ENCODE measurements at places on chromosomes 4 and X. TPM values are rescaled to one million over a fixed set of nuclear protein-coding genes. Genes with fewer than 3 reads are reported as not detected.
A peak's percentile ranks its signal among the peaks of the same experiment; 100 is the strongest.

- no peaks in the 10 kb centered on the region for H3K36me3 ChIP-seq
- H3K27ac ChIP-seq, result no peak overlapping the region
- H3K27me3 ChIP-seq, result peaks cover 9% of the 10 kb centered on the region
- no peak overlapping the region for H3K4me3 ChIP-seq
These were observed 980 bp upstream of the GIMD1 start for GRCh38 chr4:106369456-106370060.

SPANXD gene
- polyA plus RNA-seq, result not detected

NRK gene
- polyA plus RNA-seq, result 12.2 TPM

- DNase-seq, result no peak
- H3K4me1 ChIP-seq, result no peaks in the 10 kb centered on the region
- no peaks in the 10 kb centered on the region for H3K27me3 ChIP-seq
- H3K27ac ChIP-seq, result no peak overlapping the region
- no peak overlapping the region for H3K4me3 ChIP-seq
- no peaks in the 10 kb centered on the region for H3K36me3 ChIP-seq
These were observed 8.3 kb upstream of the TMEM154 start for GRCh38 chr4:152687974-152688599.

F8A3 gene
- not detected for polyA plus RNA-seq

GRCh38 chr4:27081675-27082586 lies 221.3 kb downstream of the STIM2 start:
- H3K27me3 ChIP-seq, result no peaks in the 10 kb centered on the region
- H3K4me3 ChIP-seq, result no peak overlapping the region
- H3K27ac ChIP-seq, result no peak overlapping the region
- DNase-seq, result no peak
- H3K36me3 ChIP-seq, result no peaks in the 10 kb centered on the region

SERTM2 gene
- 0.11 TPM for polyA plus RNA-seq

DNA sequence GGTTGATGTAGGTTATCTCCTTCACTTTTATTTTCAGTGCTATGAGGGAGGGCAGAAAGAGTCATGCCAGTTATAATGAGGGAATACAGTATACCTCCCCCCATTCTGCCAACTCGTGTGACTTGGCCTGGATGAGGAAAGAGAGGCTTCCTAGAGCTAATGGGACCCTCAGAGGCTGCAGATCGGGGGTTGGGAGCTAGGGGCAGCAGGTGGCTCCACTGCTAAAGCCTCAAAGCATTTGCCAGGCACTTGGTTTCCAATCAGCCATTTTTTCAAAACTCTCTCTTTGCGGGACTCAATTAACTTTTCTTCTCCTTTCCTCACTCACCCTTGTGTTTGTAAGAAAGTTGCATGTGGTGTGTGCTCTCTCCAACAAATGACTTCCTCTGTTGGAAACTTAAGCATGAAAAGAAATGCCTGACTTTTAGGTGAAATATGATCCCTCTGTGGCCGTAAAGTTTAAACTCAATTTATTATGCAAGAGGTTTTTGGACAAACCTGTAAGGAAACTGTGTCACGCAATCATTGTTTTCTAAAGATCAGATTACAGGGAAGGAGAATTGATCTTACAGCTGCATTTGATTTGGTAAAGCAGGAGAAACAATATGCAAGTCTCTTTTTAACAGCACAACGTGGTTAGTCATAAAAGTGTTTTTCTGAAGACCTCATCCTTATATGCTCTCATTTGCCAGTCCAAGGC lies 7.0 kb downstream of the SFRP2 start:
- no peaks in the 10 kb centered on the region for H3K36me3 ChIP-seq
- no peaks in the 10 kb centered on the region for H3K4me1 ChIP-seq
- no peak for DNase-seq
- no peak overlapping the region for H3K27ac ChIP-seq

TMEM35A gene
- polyA plus RNA-seq, result 3.5 TPM

RPS6KA6 gene
- polyA plus RNA-seq, result 4.9 TPM

GRCh38 chr4:19993242-19993641 lies 258.5 kb upstream of the SLIT2 start:
- H3K27ac ChIP-seq, result no peak overlapping the region
- no peaks in the 10 kb centered on the region for H3K27me3 ChIP-seq
- no peak for DNase-seq
- H3K4me3 ChIP-seq, result no peak overlapping the region
- H3K36me3 ChIP-seq, result no peaks in the 10 kb centered on the region

- no peak overlapping the region for H3K4me3 ChIP-seq
- no peak for DNase-seq
- no peaks in the 10 kb centered on the region for H3K36me3 ChIP-seq
- H3K27ac ChIP-seq, result no peak overlapping the region
- no peaks in the 10 kb centered on the region for H3K27me3 ChIP-seq
- H3K4me1 ChIP-seq, result no peaks in the 10 kb centered on the region
These were observed 174.8 kb upstream of the GLRA2 start for GRCh38 chrX:14354521-14354920.

ADH7 gene
- not detected for polyA plus RNA-seq

DNA sequence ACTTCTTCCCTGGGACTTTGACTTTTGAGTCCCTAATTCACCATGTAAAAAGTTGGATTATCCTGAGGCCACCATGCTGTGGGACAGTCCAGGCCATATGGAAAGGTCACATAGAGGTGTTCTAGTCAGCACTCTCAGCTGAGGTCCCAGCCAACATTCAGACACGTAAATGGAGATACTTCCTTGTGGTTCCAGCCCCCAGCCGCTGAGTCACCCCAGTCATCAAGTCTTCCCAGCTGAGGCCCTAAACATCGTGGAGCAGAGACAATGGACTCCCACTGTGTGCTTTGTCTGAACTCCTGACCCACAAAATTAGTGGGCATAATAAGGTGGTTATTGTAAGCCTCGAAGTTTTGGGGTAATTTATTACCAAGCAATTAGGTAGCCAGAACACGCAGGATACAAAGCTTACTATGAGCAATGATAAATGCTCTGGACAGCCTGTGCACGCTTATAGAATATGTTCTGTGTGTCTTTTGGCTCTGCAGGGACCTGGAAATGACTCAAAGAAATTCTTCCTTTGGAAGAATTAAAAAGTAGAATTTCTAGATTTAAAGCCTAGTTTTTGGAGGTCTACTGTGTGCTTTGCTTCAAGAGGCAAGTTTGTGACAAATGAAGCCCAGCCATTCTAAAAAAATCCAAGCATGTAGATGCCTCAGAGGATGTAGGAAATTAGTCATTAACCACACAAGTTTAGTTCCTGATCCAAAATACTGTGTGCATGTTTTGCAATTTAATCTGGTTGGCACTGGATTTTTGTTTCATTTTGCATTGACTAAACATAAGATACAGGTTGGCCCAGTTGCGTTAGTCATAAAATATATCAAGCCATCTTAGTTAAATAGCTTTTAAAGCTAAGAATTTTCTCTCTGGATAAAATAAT lies 33.2 kb upstream of the SLC9A7 start:
- H3K27ac ChIP-seq, result no peak overlapping the region
- H3K4me3 ChIP-seq, result no peak overlapping the region

LINC00632 gene
- 5.1 TPM for polyA plus RNA-seq

- H3K36me3 ChIP-seq, result no peaks in the 10 kb centered on the region
- no peaks in the 10 kb centered on the region for H3K4me1 ChIP-seq
- H3K4me3 ChIP-seq, result no peak overlapping the region
- H3K27me3 ChIP-seq, result peaks cover 14% of the 10 kb centered on the region
These were observed 187.4 kb upstream of the RPS6KA3 start for GRCh38 chrX:20454117-20454516.

GRCh38 chr4:168487282-168488035 lies 7.2 kb upstream of the DDX60L start:
- H3K27me3 ChIP-seq, result no peaks in the 10 kb centered on the region
- DNase-seq, result no peak
- H3K4me1 ChIP-seq, result no peaks in the 10 kb centered on the region
- no peak overlapping the region for H3K27ac ChIP-seq
- no peaks in the 10 kb centered on the region for H3K36me3 ChIP-seq

GRCh38 chr4:32985256-32985655 lies 2265.1 kb downstream of the PCDH7 start:
- no peak overlapping the region for H3K4me3 ChIP-seq
- no peaks in the 10 kb centered on the region for H3K4me1 ChIP-seq
- no peak for DNase-seq
- no peaks in the 10 kb centered on the region for H3K36me3 ChIP-seq
- H3K27ac ChIP-seq, result no peak overlapping the region

GRCh38 chrX:117996408-117996807 lies 120.2 kb downstream of the KLHL13 start:
- no peak for DNase-seq
- H3K27ac ChIP-seq, result no peak overlapping the region
- H3K27me3 ChIP-seq, result no peaks in the 10 kb centered on the region
- H3K4me3 ChIP-seq, result no peak overlapping the region

- H3K36me3 ChIP-seq, result no peaks in the 10 kb centered on the region
- no peak overlapping the region for H3K27ac ChIP-seq
- H3K4me3 ChIP-seq, result no peak overlapping the region
- no peaks in the 10 kb centered on the region for H3K27me3 ChIP-seq
- no peak for DNase-seq
These were observed 233.9 kb downstream of the CHIC2 start for GRCh38 chr4:53830511-53830910.

DNA sequence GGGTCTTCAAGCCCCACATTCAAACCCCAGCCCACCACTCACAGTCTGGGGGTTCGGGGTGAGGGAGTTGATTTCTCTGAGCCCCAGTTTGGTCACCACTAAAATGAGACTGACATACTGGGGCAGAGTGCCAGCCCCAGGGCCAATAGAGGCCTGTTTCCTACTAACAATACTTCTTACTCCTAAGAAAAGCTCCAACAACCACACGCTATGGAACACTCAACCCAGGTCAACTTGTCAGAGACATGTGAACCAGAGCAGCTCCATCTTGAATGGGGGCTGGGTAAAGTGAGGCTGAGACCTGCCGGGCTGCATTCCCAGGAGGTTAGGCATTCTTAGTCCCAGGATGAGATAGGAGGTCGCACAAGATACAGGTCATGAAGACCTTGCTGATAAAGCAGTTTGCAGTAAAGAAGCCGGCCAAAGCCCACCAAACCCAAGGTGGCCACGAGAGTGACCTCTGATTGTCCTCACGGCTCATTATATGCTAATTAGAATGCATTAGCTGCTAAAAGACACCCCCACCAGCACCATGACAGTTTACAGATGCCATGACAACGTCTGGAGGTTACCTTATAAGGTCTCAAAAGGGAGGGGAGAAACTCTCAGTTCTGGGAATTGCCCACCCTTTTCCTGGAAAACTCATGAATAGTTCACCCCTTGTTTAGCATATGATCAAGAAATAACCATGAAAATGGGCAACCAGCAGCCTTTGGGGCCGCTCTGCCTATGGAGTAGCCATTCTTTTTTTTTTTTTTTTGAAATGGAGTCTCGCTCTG lies 26.6 kb upstream of the HTRA3 start:
- H3K27me3 ChIP-seq, result no peaks in the 10 kb centered on the region
- peaks cover 2% of the 10 kb centered on the region for H3K36me3 ChIP-seq
- DNase-seq, result no peak
- H3K4me1 ChIP-seq, result no peaks in the 10 kb centered on the region
- no peak overlapping the region for H3K4me3 ChIP-seq

GRCh38 chr4:30839583-30840520 lies 119.7 kb downstream of the PCDH7 start:
- no peak for DNase-seq
- H3K27me3 ChIP-seq, result no peaks in the 10 kb centered on the region
- no peak overlapping the region for H3K27ac ChIP-seq
- H3K36me3 ChIP-seq, result no peaks in the 10 kb centered on the region

GRCh38 chr4:127446427-127446885 lies 186.3 kb upstream of the INTU start:
- no peaks in the 10 kb centered on the region for H3K36me3 ChIP-seq
- no peak overlapping the region for H3K27ac ChIP-seq
- no peak overlapping the region for H3K4me3 ChIP-seq

DRD5 gene
- not detected for polyA plus RNA-seq

- H3K27ac ChIP-seq, result no peak overlapping the region
- H3K4me1 ChIP-seq, result peaks cover 37% of the 10 kb centered on the region
- no peaks in the 10 kb centered on the region for H3K27me3 ChIP-seq
- DNase-seq, result no peak
These were observed 18.4 kb downstream of the PDLIM5 start for GRCh38 chr4:94470132-94470531.

ABCG2 gene
- 2.0 TPM for polyA plus RNA-seq

GRCh38 chrX:46758163-46758955 lies 559 bp downstream of the SLC9A7 start:
- H3K36me3 ChIP-seq, result no peaks in the 10 kb centered on the region
- no peaks in the 10 kb centered on the region for H3K4me1 ChIP-seq
- no peak overlapping the region for H3K4me3 ChIP-seq
- H3K27ac ChIP-seq, result peak overlapping the region; percentile 34

GRCh38 chr4:6463311-6464289 lies 8.8 kb downstream of the PPP2R2C start:
- no peak overlapping the region for H3K27ac ChIP-seq
- H3K4me3 ChIP-seq, result no peak overlapping the region
- no peaks in the 10 kb centered on the region for H3K4me1 ChIP-seq
- H3K27me3 ChIP-seq, result peaks cover 6% of the 10 kb centered on the region

ADRA2C gene
- 5.7 TPM for polyA plus RNA-seq

GRCh38 chr4:53543561-53543960 lies 47.7 kb downstream of the LNX1 start:
- no peaks in the 10 kb centered on the region for H3K36me3 ChIP-seq
- H3K4me1 ChIP-seq, result peaks cover 24% of the 10 kb centered on the region
- no peaks in the 10 kb centered on the region for H3K27me3 ChIP-seq
- DNase-seq, result no peak

GRCh38 chr4:102596532-102596931 lies 95.4 kb downstream of the NFKB1 start:
- DNase-seq, result no peak
- H3K4me1 ChIP-seq, result no peaks in the 10 kb centered on the region
- peaks cover 50% of the 10 kb centered on the region for H3K36me3 ChIP-seq
- no peak overlapping the region for H3K4me3 ChIP-seq
- no peaks in the 10 kb centered on the region for H3K27me3 ChIP-seq
- H3K27ac ChIP-seq, result no peak overlapping the region

DNA sequence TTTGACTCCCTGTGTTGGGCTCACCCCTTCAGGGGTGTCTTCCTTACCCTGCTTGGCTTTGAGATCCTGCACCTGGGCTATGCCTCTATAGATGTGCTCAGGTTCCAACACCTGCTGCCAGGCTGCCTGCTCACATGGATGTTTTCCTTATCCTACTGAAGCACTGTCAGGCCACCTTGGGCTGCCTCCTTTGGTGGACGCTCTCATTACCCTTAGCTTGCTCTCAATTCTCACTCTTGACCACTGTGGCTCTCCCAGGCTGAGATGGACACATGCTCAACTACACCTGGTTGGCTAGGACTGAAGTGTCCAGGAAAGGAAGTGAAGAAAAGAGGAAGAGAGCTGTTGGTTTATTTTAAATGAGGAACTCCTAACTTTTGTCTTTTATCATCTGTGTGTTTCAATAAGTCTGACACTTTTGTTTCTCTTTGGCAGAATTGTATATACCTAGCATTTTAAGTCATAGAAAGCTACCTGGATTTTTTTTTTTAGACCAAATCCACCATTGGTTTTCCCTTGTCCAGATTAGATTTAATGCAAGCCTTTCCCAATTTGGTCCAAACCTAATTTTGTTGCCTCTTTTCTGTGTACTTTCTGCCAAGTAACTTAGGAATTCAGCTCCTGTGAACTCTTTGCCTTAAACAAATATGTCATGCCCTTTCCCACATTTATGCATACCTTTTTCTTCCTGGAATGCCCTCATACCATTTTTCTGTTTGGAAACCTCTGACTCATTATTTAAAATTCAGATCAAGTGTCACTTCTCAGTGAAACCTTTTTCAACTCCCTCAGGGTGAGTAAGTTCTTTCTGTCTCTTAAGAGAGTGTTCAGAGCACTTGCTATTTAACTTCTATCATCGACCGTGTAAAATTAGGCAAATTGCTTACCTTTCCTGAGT lies 175.8 kb downstream of the GC start:
- no peak for DNase-seq
- H3K4me1 ChIP-seq, result no peaks in the 10 kb centered on the region
- no peaks in the 10 kb centered on the region for H3K36me3 ChIP-seq
- H3K4me3 ChIP-seq, result no peak overlapping the region
- H3K27me3 ChIP-seq, result no peaks in the 10 kb centered on the region
- H3K27ac ChIP-seq, result no peak overlapping the region

TMPRSS11A gene
- polyA plus RNA-seq, result 0.03 TPM

All from adrenal gland (tissue), 19 donors.